ENCODE measurements at places on chromosomes 16 and 17.
A peak's percentile ranks its signal among the peaks of the same experiment; 100 is the strongest.

DNA sequence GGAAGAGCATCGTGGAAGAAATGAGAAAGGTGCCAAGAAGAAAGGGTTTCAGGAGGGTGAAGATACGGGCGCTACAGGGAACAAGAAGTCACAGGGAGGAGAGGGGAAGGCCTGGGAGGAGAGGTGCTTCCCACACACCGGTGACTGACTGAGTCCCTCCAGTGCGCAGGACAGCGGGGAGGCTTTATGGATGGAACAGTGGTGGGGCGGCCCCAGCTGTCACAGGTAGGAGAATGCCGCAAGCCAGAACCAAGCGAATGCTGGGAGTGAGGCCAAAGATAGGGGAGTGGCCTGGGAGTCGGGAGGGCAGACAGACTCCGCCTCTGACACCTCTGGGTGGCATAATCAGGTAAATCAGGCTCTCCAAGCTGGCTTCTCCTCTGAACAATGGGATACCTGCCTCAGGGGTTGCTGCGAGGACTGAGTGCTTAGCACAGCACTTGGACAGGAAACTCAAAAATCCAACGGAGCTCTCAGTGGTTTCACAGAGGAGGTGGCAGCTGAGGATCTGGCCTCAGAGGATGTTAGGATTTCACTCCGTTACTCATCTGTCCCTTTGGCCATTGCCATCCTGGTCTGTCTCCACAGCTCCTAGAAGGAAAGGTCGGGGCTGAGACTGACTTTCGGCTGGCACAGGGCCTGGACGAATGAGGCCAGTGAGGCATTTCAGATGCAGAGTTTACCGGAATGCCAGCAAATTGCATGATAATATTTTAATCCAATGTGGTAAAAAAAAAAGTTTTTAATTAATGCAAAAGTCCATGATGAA, 717 bp upstream of the CNP start:
- DNase-seq, result peak; percentile 58

DNA sequence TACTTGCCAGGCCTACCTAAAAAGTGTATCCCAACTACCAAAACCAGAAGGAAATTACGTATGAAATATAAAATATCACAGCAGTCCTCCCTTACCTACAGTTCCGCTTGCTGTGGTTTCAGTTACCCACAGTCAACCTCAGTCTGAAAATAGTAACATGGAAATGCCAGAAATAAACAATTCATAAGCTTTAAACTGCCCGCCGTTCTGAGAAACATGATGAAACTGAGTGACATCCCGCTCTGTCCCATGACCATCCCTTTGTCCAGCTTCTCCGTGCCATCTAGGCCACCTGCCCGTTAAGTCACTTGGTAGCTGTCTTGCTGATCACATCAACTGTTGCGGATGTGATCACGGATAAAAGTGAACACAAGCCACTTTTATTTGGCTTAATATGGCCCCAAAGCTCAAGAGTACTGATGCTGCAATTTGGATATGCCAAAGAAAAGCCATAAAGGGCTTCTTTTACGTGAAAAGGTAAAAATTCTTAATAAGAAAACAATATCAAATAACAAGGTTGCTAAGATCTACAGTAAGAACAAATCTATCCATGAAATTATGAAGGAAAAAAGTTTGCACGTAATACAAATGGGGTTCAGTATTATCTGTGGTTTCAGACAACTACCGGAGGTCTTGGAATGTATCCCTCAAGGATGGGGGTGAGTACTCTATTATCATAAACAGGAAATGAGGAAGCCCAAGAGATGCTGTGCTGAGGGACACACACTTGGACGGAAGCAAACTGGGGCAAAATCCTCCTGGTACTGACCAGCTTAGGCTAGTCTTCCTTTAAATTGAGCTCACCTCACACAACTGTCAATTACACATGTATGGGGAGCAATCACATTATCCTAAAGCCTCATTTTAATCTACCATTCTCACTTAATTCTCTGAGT, 8.2 kb downstream of the USP22 start:
- DNase-seq, result no peak

DNA sequence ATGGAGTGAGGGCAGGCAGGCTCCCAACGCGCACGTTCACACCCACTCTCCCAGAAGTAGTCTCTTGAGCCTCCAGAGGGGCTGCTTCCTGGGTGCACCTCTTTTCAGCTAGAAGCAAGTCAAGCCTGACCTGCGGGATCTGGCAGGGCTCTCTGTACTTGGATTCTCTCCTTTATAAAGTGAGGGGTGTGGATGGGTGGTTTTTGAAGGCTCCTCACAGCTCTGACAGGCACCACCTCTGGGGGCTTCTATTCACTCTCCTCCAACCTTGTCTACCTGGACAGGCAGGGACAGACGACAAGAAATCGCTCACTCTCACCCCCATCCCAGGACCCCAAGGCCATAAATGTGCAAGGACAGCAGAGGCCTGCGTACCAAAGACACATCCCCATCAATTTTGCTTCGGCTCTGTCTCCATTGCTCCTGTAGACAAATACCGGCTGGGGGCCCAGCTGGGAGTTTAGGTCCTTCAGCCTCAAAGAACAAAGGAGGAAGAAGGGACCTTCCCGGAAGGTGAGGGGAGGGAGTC, 814 bp upstream of the DYNLL2 start:
- DNase-seq, result no peak

DNA sequence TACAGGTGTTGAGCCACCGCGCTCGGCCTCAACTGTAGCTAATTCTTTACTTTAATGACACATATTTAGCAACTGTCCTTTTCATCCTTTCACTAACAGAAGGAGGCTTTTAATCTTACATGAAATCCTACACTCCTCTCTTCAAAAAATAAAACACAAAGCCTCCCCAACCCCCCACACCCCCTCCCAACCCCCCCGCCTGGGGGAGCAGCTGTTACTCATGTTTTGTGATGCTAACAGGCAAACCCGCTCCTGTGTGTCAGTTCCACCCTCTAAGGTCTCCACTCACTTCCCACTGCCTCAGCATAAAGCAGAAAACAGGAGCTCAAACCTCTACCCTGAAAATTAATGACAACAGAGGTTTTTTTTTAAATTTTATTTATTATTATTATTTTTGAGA, 55.4 kb upstream of the SLC25A19 start:
- DNase-seq, result no peak

GRCh38 chr16:180681-181564, 664 bp downstream of the HBQ1 start:
- no peak for DNase-seq

GRCh38 chr16:15396948-15397594, 1.5 kb downstream of the MPV17L start:
- DNase-seq, result no peak

GRCh38 chr17:32481193-32481592, 5.6 kb upstream of the CDK5R1 start:
- DNase-seq, result no peak

DNA sequence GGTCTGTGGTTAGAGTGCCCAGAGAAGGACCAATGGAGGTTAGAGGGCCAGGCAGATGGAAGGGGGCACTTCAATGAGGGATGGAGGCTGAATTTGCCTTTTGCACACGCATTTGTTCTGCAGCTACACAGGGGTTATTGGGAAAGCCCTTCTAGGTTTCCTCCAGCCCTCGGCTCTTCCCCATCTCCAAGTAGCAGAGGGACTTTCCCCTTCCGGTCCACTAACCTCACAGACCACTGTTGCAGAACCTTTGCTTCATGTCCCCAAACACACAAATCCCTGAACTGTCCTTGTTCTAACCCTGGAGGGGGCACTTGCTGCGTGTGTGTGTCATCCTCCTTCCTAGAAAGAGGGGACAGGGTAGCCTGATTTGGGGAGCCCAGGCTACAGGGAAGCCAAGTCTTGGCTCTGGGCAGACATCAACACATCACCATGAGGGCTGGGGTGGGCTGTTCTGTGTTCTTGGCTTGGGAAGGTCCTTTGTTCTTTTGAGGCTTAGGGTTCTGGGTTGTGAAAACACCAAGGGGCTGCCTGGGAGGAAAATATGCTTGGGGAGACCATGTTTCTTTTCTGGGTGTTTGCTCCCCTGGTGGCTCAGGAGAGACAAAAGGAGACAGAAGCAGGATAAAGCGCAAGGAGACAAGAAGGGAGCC, 7.3 kb upstream of the NR1D1 start:
- no peak for DNase-seq

- no peak for DNase-seq
These were observed 35.2 kb downstream of the GJC1 start for GRCh38 chr17:44794851-44795413.

- no peak for DNase-seq
These were observed 104.9 kb downstream of the AXIN2 start for GRCh38 chr17:65456368-65457151.

- no peak for DNase-seq
These were observed 70.8 kb upstream of the TRAP1 start for GRCh38 chr16:3787924-3788661.

DNA sequence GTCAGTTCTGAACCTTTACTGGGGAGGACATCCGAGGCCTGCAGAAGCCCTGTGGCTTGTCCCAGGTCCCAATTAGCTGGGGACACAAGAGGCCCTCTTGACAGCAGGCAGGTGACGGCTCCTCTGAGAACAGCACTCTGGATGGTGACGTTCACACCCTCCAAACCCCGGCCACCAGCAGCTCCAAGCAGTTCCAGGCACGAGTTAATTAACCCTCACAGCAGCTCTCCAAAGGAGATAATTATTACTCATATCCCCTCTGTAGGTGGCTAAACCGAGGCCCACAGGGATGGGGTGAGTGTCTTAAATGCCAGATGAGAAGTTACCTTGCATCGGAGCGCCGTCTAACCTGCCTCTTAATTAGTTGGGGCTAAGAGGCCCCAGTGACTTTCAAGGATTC, 168.9 kb upstream of the CIBAR2 start:
- DNase-seq, result no peak

Measured in 8988T (cell line).